ENCODE measurements at places on chromosomes 4 and X.
A peak's percentile ranks its signal among the peaks of the same experiment; 100 is the strongest.

DNA sequence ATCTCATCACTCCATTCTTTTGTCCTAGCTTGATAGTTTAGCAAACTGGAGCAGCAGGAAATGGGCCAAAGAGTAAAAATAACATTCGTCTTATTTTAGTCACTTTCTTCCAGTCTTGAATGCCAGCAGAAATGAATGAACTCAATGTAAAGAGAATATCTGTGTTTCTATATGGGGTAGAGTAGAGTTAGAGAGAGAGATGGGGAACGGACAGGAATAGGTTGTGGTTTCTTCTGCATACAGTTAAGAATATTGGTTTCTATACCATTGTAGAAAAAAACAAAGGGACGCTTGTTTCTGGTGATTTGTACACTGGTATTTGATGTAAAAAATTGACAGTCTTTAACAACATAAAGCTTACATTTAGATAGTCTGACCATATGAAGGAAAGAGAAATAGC is 8.9 kb downstream of the GPR174 start:
- no peak for DNase-seq

DNA sequence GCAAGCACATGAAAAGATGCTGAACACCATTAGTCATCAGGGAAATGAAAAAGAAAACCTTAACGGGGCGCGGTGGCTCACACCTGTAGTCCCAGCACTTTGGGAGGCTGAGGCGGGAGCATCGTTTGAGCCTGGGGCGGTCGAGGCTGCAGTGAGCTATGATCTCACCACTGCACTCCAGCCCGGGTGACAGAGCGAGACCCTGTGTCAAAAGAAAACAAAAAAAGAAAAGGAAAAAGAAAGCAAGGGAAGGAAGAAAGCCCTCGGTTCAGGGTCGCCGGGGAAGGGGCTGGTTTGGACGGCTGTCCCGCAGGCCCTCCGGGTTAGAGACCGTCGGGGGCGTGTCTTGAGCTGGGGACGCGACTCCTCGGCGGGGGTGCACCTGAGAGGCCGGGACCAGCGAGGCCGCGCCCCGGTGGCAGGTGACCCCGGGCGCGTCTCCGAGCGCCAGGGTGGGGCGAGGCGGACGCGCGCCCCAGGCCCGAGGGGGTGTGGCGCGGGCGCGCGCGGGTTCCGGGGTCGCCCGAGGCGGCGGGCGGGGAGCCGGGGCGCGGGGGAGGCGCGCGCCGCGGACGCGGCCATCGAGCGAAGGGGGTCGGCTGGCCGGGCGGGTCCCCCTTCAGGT is 478 bp upstream of the PLXNA3 start:
- peak; percentile 75 for DNase-seq

- DNase-seq = no peak
Measured at GRCh38 chr4:152458801-152459302, 77.0 kb downstream of the FBXW7 start.

DNA sequence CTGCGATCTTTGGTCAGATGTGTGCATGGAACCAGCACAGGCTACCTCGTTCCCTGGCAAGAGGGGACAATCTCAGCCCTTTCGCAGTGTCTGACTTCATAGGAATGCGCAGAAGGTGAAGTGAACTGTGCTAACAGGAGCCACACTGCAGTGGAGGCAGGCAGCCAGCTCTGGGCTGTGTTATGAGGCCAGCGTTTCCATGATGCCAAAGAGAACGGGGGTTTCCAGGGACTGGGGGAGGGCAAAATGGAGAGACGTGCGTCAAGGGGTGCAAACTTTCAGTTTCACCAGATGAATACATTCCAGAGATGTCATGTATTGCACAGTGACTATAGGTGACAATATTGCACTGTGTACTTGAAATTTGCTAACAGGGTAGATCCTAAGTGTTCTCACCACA is 30.4 kb downstream of the CLDN34 start:
- DNase-seq = no peak

GRCh38 chr4:3496021-3496420 is 32.9 kb downstream of the DOK7 start:
- no peak for DNase-seq

DNA sequence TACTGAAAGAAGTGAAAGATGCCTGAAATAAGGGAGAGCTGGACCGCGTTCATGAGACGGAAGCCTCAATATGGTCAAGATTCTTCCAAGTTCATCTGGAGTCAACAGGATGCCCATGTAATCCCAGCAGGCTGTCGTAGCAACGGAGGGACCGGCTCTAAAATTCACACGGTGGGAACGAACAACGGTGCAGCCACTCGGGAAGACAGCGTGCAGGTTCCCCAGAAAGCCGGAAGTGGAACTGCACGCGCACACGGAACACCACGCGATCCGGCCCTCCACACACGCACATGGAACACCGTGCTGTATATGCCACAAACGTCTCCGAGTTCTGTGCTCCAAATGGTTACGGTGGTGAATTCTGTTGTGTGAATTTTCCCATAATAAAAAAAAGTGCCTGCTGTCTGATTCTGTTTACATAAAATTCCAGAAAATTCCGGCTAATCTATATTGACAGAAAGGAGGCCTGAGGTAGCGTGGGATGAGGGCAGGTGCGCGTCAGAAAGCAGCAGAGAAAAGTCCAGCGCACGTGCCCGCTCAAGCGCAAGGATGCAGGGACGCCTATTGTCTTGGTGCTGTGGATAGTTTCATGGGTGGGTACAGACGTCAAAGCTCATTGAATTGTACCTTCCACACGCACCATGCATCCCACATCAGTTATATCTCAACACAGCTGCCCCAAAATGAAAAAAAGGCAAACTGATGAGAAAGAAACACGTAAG is 31.2 kb downstream of the PPP2R3B start:
- DNase-seq = no peak

- no peak for DNase-seq
Measured at GRCh38 chrX:130563476-130563875, 161.7 kb downstream of the RBMX2 start.

DNA sequence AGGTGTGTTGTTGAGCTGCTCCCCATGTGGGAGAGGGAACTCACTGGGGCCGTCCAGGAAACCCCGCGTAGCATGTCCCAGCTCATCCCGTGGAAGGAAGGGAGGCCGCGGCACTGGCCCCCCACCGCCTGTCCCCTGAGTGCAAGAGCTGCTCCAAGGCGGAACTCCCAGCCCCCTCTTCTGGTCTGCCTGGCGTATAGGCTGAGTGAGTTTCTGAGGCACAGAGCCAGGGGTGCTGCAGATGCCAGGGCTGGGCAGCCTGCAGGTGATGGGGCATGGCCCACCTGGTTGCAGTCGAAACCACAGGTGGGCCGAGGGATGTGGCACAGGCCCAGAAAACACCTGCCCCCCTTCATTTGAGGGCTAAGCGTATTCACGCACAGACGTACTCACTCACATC is 49.6 kb downstream of the ABLIM2 start:
- DNase-seq = no peak

DNA sequence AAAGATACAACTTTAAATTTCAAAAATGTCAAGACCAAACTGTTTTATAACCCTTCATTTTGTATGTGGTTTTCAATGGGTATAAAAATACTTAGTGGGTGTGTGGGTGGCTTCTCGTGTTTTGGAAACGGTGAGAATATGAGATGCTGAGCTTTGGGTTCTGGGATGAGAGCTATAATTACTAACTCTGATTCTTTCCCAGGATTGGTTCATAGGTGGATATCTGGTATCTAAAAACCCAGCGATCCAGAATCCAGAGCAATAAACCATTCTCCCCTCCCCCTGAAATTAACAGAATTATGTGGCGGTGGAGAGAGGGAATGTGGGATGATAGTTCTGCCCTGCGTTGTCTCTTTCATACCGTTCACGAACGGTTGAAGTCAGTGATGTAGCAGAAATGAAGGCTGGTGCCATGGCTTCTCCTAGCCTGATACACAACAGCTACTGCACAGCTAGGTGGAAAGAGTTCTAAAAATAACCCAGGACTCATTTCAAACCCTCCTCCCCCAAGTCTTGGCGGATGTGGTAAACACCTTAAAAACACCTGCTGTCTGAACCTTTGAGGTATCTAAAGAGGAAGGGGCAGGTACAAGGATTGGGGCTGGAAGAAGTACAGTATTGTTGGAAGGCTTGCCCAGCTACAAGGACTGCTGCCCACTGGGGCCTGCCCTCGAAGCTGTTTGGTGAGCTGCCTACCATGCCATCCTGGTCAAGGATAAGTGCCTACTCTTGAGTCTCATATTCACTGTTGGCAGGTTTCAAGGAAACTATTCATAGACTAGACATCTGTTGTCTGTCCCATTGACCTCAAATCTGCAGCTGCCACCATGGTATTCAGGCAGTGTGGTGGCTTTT is 44.5 kb downstream of the SEPTIN11 start:
- no peak for DNase-seq

DNA sequence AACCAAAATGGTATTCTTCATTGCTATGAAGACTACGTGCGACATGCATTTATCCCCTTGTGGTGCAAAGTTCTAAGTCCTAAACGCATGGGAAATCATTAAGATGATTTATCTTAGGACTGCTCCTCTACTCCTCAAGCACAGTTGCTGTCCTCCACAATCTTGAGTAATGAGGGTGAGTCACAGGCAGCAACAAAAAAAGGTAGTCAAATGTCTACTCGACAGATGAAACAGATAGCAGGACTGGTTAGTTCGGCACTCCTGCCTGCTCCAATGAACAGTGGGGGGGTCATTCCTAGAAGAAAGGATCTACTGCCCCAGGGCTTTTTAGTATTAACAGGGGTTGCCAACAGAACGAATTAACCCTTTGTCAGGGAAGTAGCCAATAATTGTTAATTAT is 233.7 kb upstream of the FGF13 start:
- DNase-seq = no peak

- peak; percentile 50 for DNase-seq
Measured at GRCh38 chr4:186190581-186191199, 677 bp upstream of the CYP4V2 start.

GRCh38 chr4:48329976-48330375 is 11.4 kb upstream of the SLAIN2 start:
- no peak for DNase-seq

- no peak for DNase-seq
Measured at GRCh38 chr4:84451546-84451945, 47.5 kb downstream of the NKX6-1 start.

GRCh38 chrX:130176354-130176776 is 4.6 kb downstream of the RAB33A start:
- DNase-seq = no peak

DNA sequence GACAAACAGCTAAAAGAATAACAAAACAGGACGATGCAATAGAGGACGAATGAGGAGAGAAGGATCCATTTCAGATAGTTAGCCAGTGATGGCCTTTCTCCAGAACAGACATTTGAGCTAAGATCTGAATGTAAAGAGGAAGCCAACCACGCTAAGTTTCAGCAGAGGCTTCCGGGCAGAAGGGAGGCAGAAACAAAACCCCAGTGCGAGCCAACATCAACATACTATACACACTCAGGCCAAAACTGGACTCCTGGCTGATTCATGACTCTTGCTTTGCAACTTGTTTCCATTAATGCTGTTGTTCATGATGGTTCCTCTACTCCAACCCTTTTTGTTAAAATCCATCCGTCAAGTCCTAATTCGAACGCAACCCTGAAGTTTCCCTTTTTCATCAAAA is 730.3 kb downstream of the TRIML1 start:
- DNase-seq = no peak

DNA sequence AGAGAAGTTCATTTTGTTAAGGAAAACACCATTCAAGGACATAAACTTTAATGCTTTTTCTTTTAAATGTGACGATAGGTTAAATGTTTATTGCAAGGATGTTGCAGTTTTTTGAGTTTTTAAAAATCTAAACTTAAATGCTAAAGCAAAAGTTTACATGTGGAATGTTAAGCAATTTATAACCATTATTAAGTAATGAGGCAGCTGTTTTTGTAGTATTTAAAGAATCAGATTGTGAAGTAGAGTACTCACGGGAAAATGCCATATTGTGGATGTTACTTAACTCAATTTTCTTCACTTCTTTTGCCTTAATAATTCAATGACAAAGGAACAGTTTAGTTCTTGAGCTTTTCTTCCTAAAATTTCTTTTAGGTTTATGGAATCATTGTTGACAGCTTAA is 43.5 kb downstream of the UBE2K start:
- no peak for DNase-seq

DNA sequence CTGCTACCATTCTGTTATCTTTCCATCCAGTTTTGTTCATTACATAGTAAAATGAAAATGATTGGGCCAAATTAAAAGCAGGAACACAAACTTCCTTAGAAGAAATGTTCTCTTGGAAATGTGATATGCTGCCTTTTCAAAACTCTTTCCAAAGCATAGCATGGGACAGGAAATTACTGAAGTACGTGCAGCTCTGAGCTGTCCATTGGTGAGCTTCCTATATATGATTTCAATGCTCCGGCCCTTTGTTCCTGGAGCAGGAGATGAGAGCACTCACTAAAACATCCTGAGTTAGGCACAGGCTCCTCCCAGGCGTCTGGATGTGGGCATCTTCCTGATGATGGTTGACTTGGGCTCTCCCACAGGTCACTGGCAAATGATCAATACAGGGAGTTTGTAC is 33.0 kb upstream of the ANXA3 start:
- no peak for DNase-seq

- no peak for DNase-seq
Measured at GRCh38 chrX:138742217-138742616, 30.7 kb upstream of the FGF13 start.

GRCh38 chr4:25814301-25815136 is 48.3 kb downstream of the SEL1L3 start:
- DNase-seq = no peak

Measured in H9 (cell line).